ENCODE measurements at places on chromosomes 5 and 9. TPM values are rescaled to one million over a fixed set of nuclear protein-coding genes. Genes with fewer than 3 reads are reported as not detected.

GRCh38 chr5:134523543-134524271 is 1.8 kb upstream of the JADE2 start:
- DNase-seq, result no peak

DNA sequence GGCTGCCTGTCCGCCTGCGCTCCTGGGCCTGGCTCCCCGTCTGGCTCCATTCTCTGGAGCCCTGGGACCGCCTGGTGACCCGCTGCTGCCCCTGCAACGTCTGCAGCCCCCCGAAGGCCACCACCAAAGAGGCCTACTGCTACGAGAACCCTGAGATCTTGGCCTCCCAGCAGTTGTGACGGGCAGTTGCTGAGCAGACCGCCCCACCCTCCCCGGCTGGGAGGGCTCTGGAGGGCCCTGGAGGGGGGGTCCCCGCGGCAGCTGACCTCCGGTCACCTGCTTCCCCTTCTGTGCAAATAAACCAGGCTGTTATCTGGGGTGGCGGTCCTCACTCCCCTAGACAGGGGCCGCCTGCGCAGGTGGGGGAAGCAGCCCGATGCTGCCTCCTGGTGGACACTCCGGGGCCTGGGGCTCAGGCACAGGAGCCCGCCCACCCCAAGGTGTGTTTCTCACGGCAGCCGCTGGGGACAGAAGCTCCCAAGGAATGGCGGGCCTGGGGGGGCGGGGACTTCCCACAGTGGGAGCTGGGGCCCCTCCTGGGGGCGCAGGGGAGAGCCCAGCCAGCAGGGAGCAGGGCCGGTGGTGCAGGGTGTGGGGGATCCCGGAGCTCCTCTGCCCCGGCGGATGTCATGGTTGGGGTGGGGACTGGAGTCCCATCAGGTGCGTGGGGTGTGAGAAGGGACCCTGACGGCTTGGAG is 4.7 kb upstream of the TUBB4B start:
- peak; percentile 87 for DNase-seq

- no peak for DNase-seq
Measured at GRCh38 chr9:96014078-96014477, 138.6 kb downstream of the ERCC6L2 start.

GRCh38 chr9:131068076-131068816 is 28.1 kb upstream of the AIF1L start:
- DNase-seq, result no peak

GRCh38 chr5:138282920-138283742 is 8.7 kb upstream of the GFRA3 start:
- no peak for DNase-seq

- no peak for DNase-seq
Measured at GRCh38 chr5:72265032-72265877, 54.8 kb downstream of the MRPS27 start.

- DNase-seq, result no peak
Measured at GRCh38 chr9:37839496-37840461, 39.2 kb downstream of the DCAF10 start.

DNA sequence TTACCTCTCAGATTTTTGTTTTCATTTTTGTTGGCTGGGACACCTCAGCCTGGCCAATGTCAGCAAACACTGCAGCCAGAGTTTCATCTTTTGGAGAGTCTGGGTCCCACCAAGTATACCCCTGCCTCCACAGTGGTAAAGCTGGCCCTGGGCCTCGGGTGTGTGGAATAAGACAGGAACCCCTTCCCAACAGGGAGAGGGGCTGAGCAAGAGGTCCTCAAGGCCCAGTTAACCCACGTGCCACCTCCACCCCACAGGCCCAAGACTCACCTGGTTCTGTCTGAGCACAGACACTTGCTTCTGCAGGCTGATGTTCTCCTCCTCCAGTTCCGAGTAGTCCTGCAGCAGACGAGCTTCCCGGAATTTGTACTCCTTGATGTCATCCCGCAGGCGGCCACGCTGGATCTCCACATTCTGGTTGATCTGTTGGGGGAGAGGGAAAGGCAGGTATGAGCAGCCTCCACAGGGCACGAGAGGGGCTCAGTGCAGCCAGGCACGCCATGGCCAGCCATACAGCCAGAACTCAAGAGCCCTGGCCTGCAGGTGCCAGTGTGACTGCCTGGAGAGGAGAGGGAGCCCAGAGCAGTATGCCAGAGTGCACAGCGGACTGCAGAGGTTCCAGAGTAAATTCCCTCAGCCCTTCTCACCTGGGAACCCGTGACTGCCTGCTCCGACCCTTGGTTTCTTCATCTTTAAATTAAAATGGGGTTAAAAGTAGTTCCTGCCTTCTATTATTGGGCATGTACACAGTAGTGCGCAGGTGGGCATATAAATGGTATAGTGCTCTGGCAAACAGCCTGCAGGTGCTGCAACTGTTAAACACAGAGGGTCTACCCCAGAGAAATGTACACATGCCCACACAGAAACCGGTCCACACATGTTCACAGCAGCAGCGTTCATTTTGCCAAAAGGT is 42.0 kb downstream of the BICD2 start:
- DNase-seq, result no peak

DNA sequence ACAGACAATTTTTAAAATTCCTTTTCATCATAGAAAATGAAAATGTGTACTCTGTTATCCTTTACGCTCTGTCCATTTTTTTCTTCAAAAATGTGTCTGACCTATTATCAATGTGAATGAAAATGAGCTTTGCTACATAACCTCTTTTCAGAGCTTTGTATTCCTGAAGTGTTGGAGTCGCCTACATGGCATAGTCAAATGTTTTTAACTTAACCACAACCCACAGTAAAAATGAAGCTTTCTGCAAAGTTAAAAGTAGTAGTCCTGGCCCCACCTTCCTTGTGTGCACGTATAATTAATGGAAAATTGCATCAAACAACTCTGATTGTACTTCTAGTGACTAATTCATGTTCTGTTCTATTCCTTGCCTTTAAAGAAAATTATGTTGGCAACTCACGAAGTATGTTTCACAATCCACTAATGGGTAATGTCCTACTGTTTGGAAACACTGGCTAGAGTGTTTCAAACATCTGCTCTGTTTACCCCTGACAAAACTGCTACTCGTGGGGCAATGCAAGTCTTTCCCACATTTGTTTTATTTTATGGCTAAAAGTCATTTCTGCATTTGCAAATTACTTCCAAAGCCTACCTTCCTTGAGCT is 18.6 kb upstream of the PSAT1 start:
- no peak for DNase-seq

- DNase-seq, result no peak
Measured at GRCh38 chr9:99919930-99920329, 13.5 kb downstream of the STX17 start.

- DNase-seq, result no peak
Measured at GRCh38 chr5:111507276-111507675, 5.1 kb downstream of the STARD4 start.

- no peak for DNase-seq
Measured at GRCh38 chr5:174348311-174348981, 302.9 kb downstream of the NSG2 start.

DNA sequence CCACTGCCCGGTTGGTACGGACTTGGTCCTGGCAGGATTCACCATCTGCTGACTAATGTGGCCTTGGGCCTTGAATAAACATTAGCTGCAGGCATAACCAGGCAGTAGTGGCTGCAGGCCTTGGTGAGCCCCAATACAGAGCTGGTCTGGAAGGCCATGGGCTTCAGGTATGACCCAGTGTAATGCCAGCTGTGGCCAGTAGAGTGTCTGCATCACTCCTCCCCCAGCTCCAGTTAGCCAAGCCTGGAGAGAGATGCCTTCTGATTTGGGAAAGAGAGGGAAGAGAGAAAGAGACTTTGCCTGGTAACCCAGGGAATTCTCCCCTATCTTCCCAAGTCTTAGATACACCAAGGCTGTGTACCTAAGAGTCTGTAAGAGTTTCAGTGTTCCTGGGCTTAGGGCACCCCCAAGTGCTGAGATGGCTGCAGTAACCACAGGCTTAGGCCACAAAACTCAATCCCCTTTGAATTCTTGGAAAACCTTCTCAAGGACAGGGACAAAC is 5.6 kb upstream of the C5 start:
- no peak for DNase-seq

GRCh38 chr9:28779243-28779642 is 1206.0 kb upstream of the C9orf72 start:
- DNase-seq, result no peak

DNA sequence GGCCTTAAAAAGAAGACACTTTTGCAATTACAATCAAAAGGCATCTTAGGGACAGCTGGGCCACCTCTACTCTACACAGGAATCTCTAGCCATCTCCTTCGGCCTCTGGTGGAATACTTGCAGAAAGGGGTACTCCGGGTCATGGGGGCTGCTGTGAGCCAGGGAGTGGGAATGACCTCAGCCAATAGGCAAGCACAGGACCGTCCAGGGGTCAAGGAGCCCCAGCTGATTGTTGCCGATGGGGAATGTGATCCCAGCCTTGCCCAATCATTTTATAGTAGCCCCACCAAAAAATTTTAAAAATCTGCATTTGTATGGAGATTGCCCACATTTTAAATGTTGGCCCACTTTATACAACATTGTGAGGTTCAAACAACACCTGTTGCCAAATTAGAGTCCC is 16.9 kb upstream of the SLC36A3 start:
- no peak for DNase-seq

GRCh38 chr9:70639853-70640814 is 225.7 kb upstream of the KLF9 start:
- DNase-seq, result no peak

DNA sequence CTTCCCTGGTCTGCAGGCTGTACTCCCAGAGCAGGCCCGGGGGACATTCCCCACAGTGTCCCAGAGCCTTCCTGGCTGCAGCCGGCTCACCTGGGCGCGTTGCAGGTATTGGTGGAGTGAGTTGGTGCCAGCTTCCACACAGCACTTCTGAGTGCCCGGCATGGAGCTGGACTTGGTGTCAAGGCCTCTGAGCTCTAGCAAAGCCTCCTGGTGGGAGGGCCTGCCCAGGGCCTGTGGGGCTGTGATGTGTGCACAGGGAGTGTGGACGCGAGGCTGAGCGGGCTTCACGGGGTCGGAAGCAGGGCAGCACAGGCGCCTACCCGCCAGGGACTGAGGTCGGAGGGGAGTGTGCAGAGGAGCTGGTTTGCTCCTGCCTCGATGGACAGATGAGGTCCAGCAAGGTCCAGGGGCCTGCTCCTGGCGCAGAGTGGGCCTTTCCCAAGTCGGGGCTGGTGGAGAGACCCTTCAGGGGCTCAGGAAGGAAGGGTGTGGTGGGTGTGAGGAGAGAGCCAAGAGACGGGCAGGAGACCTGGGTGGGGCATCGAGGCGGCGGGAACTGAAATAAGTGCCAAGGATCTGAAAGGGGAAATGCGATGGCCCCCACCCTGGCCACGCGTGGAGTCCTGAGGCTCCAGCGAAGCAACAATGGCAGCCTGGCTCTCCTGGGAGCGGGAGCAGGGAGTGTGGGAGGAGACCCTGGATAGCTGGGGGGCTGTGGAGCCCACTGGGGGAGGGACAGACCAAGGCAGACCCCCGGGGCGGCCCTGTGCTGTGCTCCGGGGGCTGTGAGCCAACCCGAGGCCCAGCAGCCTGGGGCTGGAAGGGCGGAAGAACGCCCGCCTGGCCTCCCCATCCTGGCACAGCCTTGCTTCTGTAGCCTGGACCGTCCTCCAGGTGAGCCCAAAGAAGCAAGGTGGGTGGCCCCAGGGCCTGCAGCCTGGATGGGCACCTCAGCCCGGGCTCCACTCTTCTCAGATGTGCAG is 78.4 kb downstream of the RXRA start:
- DNase-seq, result no peak

DNA sequence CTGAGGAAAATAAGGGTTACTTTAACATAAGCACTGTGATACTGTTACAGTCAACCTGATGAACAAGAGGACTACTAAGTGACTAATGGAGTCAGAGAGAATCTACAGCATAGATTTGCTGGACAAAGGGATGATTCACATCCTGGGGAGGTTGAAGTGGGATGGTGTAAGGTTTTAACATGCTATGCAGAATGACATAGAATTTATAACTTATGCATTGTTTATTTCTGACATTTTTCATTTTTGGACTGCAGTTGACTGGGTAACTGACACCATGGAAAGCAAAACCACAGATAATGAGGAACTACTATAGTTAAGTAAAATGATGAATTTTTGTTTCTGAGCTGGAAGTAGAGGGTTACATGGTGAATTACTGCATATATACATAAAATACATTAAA is 389.2 kb downstream of the MAT2B start:
- no peak for DNase-seq

- no peak for DNase-seq
Measured at GRCh38 chr5:139125991-139126390, 72.2 kb downstream of the SIL1 start.

- DNase-seq, result no peak
Measured at GRCh38 chr5:36605241-36605640, 1.2 kb upstream of the SLC1A3 start.

Gene FOXD4L6
- total RNA-seq, result not detected

Gene STK32A
- total RNA-seq, result 2.6 TPM

Gene TEX48
- total RNA-seq, result not detected

Gene CARTPT
- total RNA-seq, result not detected

Gene SLC6A19
- total RNA-seq, result not detected
